Sigmoid colon (tissue), 7 donors: ENCODE measurements at places on chromosomes 16 and 17. TPM values are rescaled to one million over a fixed set of nuclear protein-coding genes. Genes with fewer than 3 reads are reported as not detected.

- H3K4me3 ChIP-seq, result no peak overlapping the region
- DNase-seq, result no peak
- H3K36me3 ChIP-seq, result no peaks in the 10 kb centered on the region
- H3K27me3 ChIP-seq, result peaks cover 24% of the 10 kb centered on the region
These were observed 20.4 kb downstream of the ADGRG5 start for GRCh38 chr16:57562669-57563486.

GRCh38 chr16:54542805-54543505, 256.4 kb upstream of the IRX3 start:
- H3K4me1 ChIP-seq, result no peaks in the 10 kb centered on the region
- no peak for DNase-seq
- no peak overlapping the region for H3K4me3 ChIP-seq
- no peaks in the 10 kb centered on the region for H3K27me3 ChIP-seq
- H3K36me3 ChIP-seq, result no peaks in the 10 kb centered on the region

GRCh38 chr16:72937916-72938794, 109.8 kb downstream of the ZFHX3 start:
- no peak overlapping the region for H3K4me3 ChIP-seq
- peak; percentile 68 for DNase-seq
- peaks cover 52% of the 10 kb centered on the region for H3K4me1 ChIP-seq
- no peaks in the 10 kb centered on the region for H3K36me3 ChIP-seq
- peak overlapping the region; percentile 80 for H3K27ac ChIP-seq

DNA sequence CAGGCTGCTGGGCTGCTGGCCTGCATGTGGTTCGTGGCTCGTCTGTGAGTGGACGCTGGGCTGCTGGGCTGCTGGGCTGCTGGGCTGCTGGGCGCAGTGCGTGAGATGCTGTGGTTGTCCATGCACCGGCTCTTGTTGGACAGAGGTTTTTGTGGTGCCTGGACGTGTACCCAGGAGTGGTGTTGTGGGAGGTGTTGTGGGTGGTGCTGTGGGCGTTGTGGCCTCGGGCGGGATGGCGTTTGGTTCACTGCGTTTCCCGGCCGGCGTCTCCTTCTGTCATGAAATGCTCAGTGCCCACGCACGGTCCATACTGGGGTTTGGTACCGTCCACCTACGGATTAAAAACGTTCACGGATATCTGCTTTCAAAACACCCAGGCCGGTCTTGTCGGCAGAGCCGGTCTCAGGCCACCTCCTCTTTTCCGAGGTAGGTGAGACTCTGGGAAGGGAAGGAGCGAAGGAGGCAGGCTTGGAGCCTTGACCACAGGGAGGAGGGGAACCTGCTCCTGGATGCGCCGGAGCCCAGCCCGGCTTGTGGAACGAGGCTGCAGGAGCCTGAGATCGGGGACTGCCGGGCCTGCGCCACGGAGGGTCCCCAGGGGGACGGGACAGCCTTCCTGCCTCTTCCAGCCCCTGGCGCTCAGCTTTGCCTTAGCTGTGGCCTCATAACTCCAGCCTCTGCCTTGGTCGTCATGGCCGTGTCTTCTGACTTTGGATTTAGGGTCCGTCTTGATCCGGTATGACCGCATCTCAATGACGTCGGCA, 29.8 kb upstream of the GNG13 start:
- H3K27me3 ChIP-seq, result peaks cover 18% of the 10 kb centered on the region
- no peak overlapping the region for H3K4me3 ChIP-seq
- H3K36me3 ChIP-seq, result no peaks in the 10 kb centered on the region

DNA sequence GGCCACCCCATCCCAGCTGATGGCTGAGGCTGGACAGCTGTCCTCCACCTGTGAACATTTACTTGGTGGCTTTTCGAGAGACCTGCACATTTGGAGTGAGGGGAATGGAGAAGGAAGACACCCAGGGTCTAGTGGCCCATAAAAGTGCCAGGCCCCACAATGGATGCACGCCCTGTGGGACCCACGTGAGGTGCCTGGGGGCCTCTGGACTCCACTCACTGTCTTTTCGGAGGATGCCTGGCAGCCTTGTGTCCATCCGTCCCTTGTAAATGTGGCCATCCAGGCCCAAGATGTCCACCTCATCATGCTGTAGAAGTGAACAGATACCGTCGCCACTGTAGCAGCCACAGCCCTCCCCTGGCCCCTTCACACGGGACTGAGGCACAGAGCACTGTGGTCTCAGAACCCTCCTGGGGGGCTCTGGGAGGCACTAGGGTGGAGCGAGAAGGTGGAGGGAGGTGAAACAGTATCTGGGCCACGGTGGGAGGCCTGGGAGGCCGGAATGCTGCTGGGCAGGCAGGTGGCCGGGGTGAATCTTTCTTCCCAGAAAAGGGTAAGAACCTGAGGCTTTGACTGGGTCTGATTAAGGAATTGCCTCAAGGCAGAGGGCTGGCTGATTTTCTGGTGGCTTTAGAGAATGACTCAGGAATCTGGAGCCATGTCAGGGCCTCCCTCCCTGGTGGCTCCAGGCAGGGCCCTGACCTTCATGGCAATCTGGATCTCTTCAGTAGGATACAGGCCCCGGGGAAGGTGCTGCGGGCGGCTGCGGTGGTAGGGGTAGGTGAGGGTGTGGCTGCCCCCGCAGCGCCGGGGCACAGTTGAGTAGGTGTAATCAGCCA, 11.5 kb downstream of the UBALD2 start:
- no peaks in the 10 kb centered on the region for H3K36me3 ChIP-seq
- H3K27me3 ChIP-seq, result no peaks in the 10 kb centered on the region
- H3K27ac ChIP-seq, result no peak overlapping the region
- no peak overlapping the region for H3K4me3 ChIP-seq
- peaks cover 19% of the 10 kb centered on the region for H3K4me1 ChIP-seq
- DNase-seq, result no peak

DNA sequence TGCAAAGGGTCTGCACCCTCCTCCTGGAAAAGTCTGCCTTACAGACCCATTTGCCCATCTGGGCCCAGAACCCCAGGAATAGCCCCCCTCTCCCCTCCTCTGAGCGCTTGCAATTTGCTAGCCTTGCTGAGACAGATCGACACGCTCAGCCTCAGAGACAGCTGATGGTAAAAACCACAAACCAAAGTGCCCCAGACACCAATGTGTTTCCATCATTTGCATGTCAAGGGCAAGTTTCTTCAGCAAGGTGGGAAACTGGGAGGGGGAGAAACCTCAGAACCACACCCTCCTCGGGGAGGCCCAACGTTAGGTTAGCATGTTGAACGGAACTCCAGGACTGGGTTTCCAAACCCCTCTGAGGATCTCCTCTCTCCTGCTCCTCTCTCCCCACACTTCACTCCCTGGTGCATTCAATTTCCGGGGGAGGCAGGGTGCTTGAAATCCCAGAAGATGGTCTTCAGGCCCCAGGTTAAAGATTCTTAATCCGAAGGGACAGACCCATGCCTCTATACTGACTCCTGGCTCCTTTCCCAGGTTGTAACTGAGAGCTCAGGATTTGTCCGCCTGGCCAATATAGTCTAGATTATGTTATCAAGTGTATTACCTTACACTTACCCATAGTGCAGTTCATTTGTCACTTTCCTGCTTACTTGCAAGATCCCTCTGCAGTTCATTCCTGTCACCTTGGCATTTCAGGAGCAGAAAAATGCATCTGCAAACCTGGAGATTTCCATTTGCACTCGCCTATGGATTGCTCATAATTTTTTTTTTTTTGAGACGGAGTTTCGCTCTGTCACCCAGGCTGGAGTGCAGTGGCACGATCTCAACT, 1.3 kb upstream of the CUEDC1 start:
- no peaks in the 10 kb centered on the region for H3K27me3 ChIP-seq
- H3K4me1 ChIP-seq, result peaks cover 38% of the 10 kb centered on the region
- H3K27ac ChIP-seq, result peak overlapping the region; percentile 97
- H3K36me3 ChIP-seq, result no peaks in the 10 kb centered on the region
- peak overlapping the region; percentile 91 for H3K4me3 ChIP-seq

GRCh38 chr17:17141279-17141678, 64.9 kb downstream of the PLD6 start:
- H3K36me3 ChIP-seq, result peaks cover 34% of the 10 kb centered on the region
- no peak overlapping the region for H3K4me3 ChIP-seq
- H3K27me3 ChIP-seq, result no peaks in the 10 kb centered on the region
- H3K4me1 ChIP-seq, result peaks cover 5% of the 10 kb centered on the region
- DNase-seq, result no peak

The G6PC1 gene
- not detected for polyA plus RNA-seq

The LRRC75A gene
- 25.5 TPM for polyA plus RNA-seq
